CD4-positive, alpha-beta T cell (primary cell): ENCODE measurements at places on chromosomes 2 and 18. TPM values are rescaled to one million over a fixed set of nuclear protein-coding genes. Genes with fewer than 3 reads are reported as not detected.

GRCh38 chr2:200034816-200035215 is 79.4 kb downstream of the MAIP1 start:
- no peaks in the 10 kb centered on the region for H3K27me3 ChIP-seq
- H3K36me3 ChIP-seq = no peaks in the 10 kb centered on the region
- H3K27ac ChIP-seq = no peak overlapping the region
- no peak overlapping the region for H3K4me3 ChIP-seq

SERPINB10 gene
- total RNA-seq = not detected

- peaks cover 40% of the 10 kb centered on the region for H3K36me3 ChIP-seq
- no peak for DNase-seq
- no peak overlapping the region for H3K27ac ChIP-seq
- H3K27me3 ChIP-seq = no peaks in the 10 kb centered on the region
- no peak overlapping the region for H3K4me3 ChIP-seq
Measured at GRCh38 chr2:88737385-88737784, 45.9 kb downstream of the RPIA start.

DNA sequence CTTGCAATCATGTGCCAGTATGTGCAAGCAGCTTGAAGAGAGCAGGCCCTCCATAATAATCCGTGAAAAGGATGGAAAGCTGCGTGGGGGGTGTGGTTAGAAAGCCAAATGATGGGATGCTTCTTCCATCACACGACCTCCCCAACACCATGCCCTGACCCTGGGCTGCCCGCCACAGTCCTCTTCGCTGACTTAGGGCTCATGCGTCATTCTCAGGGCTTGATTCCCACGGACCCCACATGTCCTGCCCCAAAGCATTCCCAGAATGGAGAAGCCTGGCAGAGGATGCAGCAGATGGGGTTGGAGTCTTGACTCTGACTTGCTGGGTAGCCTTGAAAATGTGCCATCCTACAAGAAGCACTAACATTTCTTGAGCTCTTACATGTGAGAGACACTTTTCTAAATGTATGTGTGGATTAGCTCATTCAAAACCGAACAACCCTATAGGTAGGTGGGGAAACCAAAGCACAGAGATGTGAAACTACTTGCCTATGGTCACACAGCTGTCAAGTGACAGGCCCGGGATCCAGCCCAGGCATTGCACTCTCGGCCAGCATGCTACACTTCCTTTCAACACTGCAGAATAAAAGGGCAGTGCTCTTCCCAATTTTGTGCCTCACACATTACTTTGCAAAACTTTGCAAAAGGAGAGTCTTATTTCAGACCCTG is 3.7 kb downstream of the TNS1 start:
- H3K27me3 ChIP-seq = no peaks in the 10 kb centered on the region
- H3K27ac ChIP-seq = no peak overlapping the region
- no peaks in the 10 kb centered on the region for H3K36me3 ChIP-seq
- DNase-seq = no peak

NDC80 gene
- 7.5 TPM for total RNA-seq

DNA sequence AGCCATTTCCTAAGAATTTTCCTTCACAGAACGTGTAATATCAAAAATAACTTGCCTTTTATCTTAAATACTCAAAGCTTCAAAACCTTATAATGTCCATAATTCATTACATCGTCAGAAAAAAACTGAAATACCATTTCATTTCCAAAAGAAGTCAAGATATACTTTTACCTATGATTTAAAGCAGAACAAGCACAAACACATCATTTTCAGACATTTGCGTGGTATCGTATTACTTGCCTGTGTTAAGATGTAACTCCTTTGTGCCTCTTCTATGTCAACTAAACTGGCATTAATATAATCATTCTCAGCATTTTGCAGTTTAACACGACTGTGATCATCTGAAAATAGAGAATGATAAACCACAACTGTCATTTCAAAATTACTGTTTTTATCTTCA is 47.5 kb downstream of the PTPN2 start:
- no peak for DNase-seq
- no peak overlapping the region for H3K27ac ChIP-seq
- peaks cover 20% of the 10 kb centered on the region for H3K4me1 ChIP-seq
- peaks cover 20% of the 10 kb centered on the region for H3K36me3 ChIP-seq
- H3K4me3 ChIP-seq = no peak overlapping the region
- H3K27me3 ChIP-seq = no peaks in the 10 kb centered on the region

DNA sequence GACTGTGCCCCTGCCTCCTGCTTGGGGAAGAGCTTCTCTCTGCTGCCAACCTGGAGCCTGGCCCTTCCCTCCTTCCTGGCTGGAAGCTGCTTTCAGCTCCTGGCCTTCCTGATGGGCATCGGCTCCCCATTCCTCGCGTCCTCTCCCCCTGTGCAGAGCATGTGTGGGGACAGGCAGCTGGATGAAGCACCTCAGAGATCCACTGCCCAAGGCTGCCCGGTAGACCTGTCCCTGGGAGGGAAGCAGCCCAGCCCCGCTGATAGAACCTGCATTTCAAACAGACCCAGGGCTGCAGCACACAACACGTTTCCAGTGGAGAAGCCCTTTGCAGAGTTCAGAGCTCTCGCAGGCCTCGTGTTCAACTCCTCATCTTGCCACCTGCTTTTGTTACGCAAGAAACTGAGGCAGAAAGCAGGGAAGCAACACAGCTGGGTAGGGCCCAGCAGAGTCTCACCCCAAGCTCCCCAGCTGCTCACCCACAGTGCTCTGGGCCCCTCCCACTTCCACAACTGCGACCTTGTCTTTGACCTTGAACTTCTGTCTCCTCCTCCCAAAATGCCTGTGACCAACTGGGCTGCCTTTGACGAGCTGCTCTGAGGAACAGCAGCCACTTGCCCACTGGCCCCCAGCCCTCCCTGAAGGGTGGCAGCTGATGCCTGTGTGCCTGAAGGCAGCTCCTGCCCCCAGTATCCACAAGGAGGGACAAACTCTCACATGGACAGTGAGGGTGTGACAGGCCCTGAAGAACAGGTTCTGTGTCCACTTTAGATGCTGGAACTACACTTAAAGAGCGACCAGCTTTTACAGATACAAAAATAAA is 65.5 kb downstream of the PARD6G start:
- no peak for DNase-seq
- H3K4me1 ChIP-seq = no peaks in the 10 kb centered on the region
- H3K27ac ChIP-seq = no peak overlapping the region
- H3K36me3 ChIP-seq = no peaks in the 10 kb centered on the region

CHRND gene
- not detected for total RNA-seq

- peaks cover 47% of the 10 kb centered on the region for H3K36me3 ChIP-seq
- no peak for DNase-seq
- no peak overlapping the region for H3K4me3 ChIP-seq
- no peaks in the 10 kb centered on the region for H3K4me1 ChIP-seq
- H3K27ac ChIP-seq = no peak overlapping the region
- H3K27me3 ChIP-seq = no peaks in the 10 kb centered on the region
Measured at GRCh38 chr2:29146197-29146596, 31.0 kb downstream of the CLIP4 start.

TCF4 gene
- 3.0 TPM for total RNA-seq

- no peak for DNase-seq
- H3K27me3 ChIP-seq = no peaks in the 10 kb centered on the region
- H3K36me3 ChIP-seq = no peaks in the 10 kb centered on the region
- H3K27ac ChIP-seq = no peak overlapping the region
Measured at GRCh38 chr2:231386446-231386845, 9.1 kb upstream of the B3GNT7 start.

DNA sequence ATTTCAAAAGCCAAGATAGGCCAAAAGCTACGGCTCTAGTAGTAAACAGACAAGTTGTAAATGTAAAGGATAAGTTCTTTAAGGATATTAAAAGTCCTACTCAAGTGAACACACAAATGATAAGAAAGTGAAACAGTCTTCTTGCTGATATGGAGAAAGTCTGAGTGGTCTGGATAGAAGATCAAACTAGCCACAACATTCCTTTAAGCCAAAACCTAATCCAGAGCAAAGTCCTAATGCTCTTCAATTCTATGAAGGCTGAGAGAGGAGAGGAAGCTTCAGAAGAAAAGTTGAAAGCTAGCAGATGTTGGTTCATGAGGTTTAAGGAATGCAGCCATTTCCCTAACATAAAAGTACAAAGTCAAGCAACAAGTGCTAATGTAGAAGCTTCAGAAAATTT is 111.7 kb upstream of the ZEB2 start:
- H3K27me3 ChIP-seq = no peaks in the 10 kb centered on the region
- no peak overlapping the region for H3K4me3 ChIP-seq
- H3K4me1 ChIP-seq = no peaks in the 10 kb centered on the region
- H3K36me3 ChIP-seq = no peaks in the 10 kb centered on the region
- DNase-seq = no peak
- no peak overlapping the region for H3K27ac ChIP-seq

NAT8 gene
- not detected for total RNA-seq

DNA sequence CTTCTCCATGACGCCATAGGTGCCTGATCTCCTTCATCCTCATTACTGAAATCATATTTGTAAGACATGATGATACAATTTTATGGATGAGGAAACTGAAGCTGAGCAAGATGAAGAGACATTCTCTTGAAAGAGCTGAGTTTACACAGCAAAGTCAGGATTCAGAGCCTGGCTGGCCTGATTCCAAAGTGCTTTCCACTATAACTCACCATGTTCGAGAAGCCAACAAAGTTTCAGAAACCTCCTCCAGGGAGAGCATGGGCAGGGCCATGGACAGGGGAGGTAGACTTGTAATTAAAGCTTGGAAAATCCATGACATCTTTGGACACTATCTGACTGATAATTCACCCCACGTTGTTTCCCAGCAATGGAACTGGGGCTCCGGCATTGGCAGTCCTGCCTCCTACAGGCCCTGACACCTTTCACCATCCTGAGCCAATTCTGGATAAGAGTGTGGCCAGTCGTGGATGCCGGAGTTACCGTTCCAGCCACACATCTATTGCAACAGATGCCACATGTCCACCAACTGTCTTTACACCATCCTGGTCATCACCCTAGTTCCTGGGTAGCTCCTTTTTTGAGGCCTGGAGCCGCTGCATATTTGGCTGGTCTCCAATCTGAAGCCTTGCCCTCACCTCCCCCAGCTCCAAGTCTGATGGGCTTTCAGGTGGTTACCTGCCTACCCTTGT is 85.0 kb upstream of the PPP1CB start:
- no peak overlapping the region for H3K4me3 ChIP-seq
- no peak overlapping the region for H3K27ac ChIP-seq
- H3K27me3 ChIP-seq = no peaks in the 10 kb centered on the region

IL36A gene
- total RNA-seq = 0.47 TPM

DNA sequence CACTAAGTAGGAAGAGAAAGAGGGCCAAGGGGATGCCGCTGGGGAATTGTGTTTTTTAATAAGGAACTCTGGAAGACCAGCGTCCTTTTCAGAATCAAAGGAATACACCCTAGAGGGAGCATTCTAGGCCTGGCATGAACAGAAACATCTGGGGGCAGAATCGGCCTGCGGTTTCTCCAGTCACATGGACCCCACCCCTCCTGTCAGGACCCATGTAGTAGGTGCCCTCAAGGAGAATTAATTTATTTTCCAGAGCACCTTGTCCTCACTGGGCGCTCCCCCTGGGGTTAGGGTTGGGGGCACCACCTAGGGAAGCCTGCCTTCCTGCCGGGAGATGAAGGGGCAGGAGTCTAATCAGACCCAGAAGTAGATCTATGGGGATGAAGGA is 44.2 kb downstream of the TMEM37 start:
- H3K27ac ChIP-seq = no peak overlapping the region
- no peak for DNase-seq
- no peaks in the 10 kb centered on the region for H3K36me3 ChIP-seq
- no peak overlapping the region for H3K4me3 ChIP-seq

DNA sequence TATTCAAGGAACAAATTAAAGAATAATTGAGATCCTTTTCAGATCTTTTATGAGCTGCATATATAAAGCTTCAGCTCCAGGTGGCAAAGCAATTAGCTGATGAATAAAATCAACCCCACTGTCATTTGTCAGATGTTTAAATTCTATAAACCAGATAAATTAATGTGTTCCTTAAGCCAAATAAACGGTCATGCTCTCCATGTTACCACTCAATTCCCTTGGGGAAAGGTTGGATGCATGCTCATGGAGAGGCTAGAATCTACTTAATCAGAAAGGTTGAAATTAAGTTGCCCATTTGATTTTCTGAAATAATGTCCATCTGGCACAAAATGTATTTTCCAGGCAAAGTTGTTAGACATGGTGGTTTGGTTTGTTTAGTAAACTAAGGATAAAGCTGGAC is 282.5 kb upstream of the SPRED2 start:
- no peaks in the 10 kb centered on the region for H3K27me3 ChIP-seq
- no peak for DNase-seq
- no peak overlapping the region for H3K27ac ChIP-seq
- H3K36me3 ChIP-seq = no peaks in the 10 kb centered on the region
- no peaks in the 10 kb centered on the region for H3K4me1 ChIP-seq

LDLRAD4 gene
- total RNA-seq = 52.7 TPM

DNA sequence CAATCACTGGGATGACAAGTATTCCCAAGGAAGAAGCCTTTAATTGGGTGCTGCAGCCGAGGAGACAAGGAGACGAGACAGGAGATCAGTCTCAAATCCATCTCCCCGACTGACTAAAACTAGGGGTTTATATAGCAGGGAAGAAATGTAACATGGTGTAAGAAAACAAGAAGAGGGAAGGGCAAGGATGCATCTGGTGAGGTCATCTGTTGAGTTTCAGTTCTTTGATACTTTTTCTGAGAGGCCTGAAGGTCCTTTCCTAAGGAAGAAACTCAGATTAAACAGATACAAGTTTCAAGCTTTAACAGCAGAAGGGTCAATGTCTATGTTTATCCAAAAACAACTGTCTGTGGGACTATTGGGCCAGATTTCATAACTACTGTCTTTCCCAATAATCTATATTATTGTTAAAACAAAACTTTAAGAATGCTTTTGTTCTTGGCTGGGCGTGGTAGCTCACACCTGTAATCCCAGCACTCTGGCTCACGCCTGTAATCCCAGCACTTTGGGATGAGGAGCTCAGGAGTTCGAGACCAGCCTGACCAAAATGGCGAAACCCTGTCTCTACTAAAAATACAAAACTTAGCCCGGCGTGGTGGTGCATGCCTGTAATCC is 2.5 kb upstream of the PDCL3 start:
- H3K4me3 ChIP-seq = no peak overlapping the region
- H3K27ac ChIP-seq = no peak overlapping the region
- peaks cover 47% of the 10 kb centered on the region for H3K4me1 ChIP-seq
- H3K36me3 ChIP-seq = no peaks in the 10 kb centered on the region

- H3K27me3 ChIP-seq = no peaks in the 10 kb centered on the region
- H3K4me1 ChIP-seq = no peaks in the 10 kb centered on the region
- no peak overlapping the region for H3K4me3 ChIP-seq
- H3K27ac ChIP-seq = no peak overlapping the region
Measured at GRCh38 chr2:217801115-217801531, 201.7 kb downstream of the TNS1 start.

DNA sequence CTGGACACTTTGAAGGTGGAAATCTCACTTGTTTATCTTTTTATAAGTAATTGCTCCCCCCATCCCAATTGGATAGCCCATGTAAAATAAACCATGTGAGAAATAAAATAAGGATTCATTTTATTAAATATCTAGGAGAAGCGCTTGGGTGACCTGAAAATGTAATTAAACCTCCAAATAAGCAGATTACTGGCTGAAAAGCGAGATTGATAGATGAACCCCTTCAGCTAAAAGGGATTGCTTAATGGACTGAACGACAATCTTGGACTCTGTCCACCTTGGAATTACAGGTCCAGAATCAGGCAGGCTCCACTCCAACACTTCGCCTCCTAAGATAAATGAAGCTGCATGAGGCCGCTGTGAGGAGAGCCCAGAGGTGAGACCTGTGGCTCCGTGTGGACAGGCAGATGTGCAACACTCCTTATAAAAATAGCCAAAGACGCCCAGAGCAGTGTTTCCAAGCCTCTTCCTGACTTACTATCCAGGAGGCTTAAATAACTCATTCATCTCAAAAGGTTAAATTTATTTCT is 441.5 kb downstream of the MTX2 start:
- H3K4me3 ChIP-seq = no peak overlapping the region
- peaks cover 13% of the 10 kb centered on the region for H3K27me3 ChIP-seq
- DNase-seq = no peak
- no peaks in the 10 kb centered on the region for H3K4me1 ChIP-seq
- no peaks in the 10 kb centered on the region for H3K36me3 ChIP-seq
- H3K27ac ChIP-seq = no peak overlapping the region
